ENCODE measurements at places on chromosomes 6 and 20.

DNA sequence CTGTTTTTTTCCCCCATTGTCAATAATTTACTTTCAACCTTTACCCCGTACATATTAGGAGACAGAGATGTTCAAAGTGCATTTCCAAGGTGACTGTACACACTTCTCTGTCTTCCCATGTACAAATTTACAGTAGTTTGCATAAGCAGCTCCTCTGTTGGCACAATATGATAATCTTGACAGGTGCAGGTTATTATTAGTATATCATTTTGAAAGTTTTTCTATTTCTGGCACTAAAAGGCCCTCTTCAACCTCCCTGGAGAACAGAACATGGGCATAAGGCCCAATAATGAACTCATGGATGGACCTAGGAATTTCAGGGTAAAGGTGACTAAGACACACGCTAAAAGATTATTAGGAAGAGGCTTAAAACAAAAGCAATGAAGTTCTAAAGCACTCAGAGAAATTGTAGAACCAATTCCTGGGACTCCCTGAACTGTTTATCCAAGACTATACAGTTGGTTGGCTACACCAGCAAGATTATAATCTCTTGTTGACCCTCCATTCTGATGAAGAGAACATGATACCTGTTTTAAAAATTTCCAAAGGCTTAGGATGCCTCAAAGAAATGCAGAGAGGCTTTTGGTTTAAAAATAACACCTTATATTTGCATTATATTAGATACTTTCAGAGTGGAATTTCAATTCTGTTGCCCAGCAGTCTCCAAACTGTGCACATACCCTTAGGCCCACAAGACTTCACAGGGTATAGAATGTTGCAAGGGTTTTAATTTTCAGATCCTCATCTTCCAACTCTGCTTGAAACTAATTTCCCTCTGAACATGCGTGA is 1.1 kb downstream of the AIG1 start:
- peak; percentile 11 for DNase-seq

DNA sequence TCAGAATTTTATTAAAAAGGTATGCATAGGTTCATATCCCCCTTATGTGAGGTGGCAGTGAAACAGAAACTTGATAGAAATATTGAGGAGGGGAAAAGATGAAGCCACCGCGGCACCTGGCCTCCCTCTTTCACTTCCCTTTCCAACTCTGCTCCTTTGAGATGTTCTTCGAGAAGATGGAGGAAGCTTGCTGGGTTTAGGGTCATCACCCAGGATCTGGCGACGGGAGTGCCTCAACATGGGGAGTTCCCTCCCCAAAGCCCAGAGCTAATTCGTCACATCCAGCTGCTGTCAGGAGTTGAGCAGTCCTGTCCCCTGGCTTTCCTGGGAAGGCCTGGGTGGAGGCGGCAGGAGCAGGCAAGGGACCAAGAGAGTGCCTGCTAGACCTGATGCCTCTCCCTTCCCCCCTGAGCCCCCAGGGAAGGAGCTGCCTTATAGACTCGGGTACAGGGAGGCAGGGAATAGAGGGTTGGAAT is 29.1 kb downstream of the RREB1 start:
- DNase-seq: no peak

DNA sequence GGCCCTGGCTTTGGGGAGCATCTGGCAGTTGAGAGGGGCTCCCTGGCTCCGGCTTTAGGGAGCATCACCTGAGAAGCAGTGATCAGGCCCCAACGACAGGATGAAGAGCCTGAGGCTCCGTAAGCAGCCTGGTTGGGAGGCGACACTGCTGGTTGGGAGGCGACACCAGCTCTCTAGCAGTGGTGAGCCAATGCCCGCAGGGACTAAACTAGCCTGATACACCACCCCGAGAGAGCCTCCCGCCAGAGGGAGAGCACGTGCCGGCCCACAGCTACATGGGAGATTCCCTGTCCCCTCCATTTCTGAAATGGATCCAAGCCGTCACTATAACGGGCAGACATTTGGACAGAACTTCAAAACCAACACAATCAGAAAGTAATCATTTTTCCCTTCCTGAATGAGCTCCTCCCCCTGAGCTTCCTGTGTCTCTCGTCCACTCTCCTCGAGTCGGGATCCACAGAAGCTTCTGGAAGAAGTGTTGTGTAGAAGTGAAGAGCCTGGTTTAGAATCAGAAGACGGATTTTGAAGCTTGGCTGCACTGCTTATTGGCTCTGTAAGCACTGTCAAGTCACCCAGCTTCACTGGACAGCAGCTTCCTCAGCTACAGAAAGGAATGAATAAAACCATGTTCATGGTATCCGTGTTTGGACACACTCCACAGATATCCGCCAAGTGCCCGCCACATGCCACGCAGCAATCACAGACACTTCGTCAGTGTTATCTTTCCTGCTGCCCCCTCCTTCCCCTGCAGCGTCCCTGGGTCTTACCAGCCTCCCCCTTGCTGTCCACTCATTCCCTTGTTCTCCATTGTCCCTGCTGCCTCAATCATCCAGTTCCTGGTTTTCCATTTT is 199.6 kb downstream of the TTLL2 start:
- no peak for DNase-seq

- no peak for DNase-seq
These were observed 56.7 kb upstream of the PNRC1 start for GRCh38 chr6:89023591-89024441.

DNA sequence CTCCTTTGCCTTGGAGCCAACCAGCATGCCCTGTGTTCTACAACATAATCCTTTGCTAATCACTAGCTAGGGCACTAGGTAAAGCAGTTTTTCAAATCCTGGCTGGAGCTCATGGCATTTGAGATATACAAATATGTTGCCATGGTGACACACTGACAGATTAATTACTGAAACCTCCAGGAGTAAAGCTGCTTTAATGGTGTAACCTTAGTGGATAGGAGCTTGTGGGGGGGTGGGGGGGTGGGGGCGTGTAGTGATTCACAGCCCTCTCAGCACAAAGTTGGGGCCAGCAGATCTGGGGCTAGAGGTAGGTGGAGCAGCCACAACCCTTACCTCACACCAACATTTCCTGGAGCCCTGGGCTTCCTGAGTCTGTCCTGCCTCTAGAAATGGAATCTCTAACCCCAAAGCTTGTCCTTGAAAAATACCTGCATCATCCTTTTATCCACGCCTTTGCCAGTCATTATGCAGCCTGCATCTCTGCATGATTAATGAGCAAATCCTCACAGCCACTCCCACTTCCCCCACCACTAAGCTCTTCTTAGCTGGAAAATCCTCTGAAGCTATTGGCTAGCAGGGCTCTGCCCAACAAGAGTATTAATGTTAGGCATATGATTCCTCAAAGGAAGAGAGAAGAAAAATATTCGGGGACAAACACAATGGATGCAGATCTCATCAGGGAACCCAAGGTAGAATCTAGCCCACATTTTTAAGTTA is 84.5 kb upstream of the PRND start:
- DNase-seq: no peak

DNA sequence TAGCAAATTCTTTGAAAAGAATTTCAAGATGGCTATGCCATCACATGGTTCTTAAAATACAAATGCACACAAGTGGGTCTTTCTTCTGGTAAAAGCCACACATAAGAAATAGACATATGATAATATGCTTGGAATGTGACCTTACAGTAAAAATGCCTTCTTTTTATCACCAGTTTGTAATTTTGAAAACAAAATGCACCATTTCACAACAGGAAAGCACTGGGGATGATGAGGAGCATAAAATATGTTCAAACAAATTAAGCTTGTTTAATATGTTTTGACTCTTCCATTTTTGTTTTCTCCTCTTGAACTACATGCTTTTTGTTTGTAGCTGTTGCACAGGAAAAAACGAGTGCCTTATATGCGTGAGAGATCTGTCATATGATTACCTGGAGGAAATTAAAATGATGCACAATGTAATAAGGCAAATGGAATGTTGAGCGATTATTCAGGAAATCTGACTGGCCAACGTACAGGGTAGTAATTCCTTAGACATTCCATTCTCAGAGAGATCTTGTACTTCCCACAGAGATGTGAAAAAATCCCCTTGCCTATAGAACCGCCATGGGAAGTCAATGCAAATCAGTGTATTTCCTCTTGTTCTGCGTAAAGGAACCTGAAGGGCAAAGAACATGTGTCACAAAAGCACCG is 911.6 kb downstream of the TFAP2A start:
- DNase-seq: no peak

- no peak for DNase-seq
These were observed 426 bp downstream of the ASXL1 start for GRCh38 chr20:32358632-32358882.

GRCh38 chr6:25623879-25624278 is 28.1 kb upstream of the SCGN start:
- no peak for DNase-seq

- no peak for DNase-seq
These were observed 339.2 kb upstream of the JAG1 start for GRCh38 chr20:11012975-11013374.
